NCI-H774 (cell line): ENCODE measurements at places on chromosomes 16 and 17.

DNA sequence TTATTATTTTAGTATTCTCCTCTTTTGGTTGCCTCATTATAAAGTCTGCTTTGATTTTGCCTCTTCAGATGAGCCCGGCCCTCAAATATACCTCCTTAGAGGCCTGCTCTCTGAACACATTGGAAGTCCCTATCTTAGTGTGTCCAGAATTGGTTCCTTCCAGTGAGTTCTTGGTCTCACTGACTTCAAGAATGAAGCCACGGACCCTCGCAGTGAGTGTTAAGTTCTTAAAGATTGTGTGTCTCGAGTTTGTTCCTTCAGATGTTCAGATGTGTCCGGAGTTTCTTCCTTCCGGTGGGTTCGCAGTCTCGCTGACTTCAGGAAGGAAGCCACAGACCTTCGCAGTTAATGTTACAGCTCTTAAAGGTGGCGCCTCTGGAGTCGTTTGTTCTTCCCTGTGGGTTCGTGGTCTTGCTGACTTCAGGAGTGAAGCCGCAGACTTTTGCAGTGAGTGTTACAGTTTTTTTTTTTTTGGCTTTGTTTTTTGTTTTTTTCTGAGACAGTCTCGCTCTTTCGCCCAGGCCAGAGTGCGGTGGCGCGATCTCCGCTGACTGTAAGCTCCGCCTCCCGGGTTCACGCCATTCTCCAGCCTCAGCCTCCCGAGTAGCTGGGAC, 45.8 kb upstream of the NOS2 start:
- no peak for DNase-seq

GRCh38 chr17:67293251-67294203, 48.5 kb upstream of the HELZ start:
- peak; percentile 46 for DNase-seq

DNA sequence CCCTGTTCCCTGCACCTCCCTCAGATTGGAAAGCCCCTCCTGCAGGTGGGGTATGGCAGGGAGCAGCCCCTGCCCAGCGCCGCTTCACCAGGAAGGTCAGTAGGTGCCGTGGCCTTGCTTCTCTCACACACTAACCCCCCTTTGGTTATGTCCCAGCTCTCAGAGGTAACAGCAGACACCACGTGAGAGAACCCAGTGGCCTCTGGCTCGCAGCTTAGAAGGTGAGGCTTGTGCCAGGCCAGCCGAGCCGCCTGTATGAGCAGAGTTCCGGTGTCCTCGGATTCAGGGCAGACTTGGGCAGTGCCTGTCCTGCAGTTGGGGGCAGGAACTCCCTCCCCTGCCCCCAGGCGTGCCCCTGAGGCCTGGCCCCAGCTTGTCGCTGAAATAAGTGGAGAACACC, 47.1 kb downstream of the PRMT7 start:
- no peak for DNase-seq

GRCh38 chr17:14871921-14872320, 393.2 kb downstream of the PMP22 start:
- no peak for DNase-seq

DNA sequence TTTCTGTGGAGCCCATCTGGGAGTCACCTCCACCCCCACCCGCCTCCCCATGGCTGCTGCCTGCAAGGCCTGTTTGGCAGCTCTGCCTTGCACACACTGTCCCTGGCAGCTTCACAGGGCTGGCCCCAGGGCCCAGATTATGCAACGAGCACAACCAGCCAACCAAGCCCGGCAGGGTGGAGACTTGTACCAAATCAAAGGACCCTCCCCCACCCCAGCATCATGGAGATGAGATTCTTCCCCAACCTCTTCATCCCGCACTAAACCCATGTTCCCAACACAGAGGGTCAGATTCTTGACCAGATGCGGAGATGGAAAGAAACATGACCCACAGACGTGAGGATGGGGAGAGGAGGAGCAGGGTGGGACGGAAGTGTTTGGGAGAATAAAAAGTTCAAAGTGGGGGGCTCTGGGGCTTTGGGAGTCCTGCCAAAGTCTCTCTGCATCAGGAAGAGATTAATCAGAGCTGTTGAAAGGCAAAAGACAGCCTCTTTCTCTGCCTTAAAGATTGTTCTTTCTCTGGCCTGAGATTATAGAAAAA, 3.8 kb downstream of the SMARCD2 start:
- no peak for DNase-seq

DNA sequence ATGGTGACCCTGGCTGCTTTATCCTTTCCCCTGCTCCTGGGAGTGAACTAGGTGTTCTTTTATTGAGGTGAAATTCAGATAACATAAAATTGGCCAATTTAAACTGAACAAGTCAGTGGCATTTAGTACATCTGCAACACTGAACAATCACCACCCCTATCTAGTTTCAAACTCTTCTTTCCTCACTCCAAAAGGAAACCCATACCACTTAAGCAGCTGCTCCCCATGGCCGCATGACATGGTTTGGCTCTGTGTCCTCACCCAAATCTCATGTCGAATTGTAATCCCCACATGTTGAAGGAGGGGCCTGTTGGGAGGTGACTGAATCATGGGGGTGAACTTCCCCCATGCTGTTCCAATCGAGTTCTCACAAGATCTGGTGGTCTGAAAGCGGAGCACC, 154.1 kb downstream of the STX8 start:
- DNase-seq, result no peak

GRCh38 chr16:85687651-85688471, 893 bp downstream of the GINS2 start:
- no peak for DNase-seq

GRCh38 chr17:7590743-7591142, 849 bp upstream of the SOX15 start:
- no peak for DNase-seq

GRCh38 chr16:23288726-23289512, 13.2 kb upstream of the SCNN1B start:
- DNase-seq, result no peak

DNA sequence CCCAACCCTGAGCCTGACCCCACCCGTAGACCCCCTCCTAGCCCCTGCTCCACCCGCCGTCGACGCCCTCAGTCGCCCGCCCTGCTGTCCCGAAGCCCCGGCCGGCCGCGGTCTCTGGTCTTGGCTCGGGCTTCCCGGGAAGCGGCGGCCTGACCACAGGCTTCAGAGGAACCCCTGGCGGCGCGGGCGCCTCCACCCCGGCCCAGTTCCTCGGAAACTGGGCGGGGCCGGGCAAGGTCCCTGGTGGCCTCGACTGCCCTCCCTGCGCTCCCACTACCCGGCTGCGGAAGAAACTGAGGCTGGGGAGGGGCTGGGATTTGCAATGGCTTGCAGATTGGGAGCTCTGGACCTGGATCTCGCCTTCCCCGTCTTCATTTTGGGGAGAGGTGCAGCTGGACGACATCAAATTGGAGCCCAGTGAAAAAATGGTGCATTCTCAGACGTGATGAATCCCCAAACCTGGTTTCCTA, 692 bp upstream of the SOCS1 start:
- DNase-seq, result no peak

GRCh38 chr16:75413951-75414350, 19.4 kb downstream of the CFDP1 start:
- DNase-seq, result no peak

DNA sequence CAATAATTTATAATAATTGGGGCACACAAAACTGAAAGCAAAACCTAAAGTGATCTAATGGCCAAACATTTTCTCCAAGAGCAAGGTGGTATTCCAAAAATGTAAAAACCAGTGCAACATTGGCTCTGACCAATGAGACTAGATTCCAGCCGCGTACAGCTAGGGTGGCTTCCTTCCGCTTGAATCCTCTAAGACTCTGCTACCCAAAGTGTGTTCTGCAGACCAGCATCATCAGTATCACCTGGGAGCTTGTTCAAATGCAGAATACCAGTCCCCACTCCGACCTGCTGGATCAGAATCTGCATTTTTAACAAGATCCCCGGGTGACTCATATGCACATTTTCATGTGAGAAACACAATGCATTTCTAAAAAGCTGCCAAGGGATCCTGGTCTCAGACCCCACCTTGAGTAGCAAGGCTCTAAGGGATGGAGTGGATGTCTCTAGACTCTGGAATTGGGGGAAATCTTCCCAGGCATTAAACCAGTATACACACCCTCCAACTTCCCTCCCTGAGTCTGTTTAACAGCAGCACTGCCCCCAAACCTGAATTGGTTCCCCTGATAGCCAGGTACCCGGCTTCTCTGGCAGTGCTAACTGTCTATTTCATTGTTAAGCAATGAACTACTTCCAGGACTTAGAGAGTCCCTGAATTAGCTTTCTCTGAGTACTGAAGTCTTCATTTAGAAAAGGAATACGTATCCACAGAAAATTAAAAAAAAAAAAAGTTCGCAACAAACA, 118.2 kb downstream of the HS3ST2 start:
- DNase-seq, result no peak

DNA sequence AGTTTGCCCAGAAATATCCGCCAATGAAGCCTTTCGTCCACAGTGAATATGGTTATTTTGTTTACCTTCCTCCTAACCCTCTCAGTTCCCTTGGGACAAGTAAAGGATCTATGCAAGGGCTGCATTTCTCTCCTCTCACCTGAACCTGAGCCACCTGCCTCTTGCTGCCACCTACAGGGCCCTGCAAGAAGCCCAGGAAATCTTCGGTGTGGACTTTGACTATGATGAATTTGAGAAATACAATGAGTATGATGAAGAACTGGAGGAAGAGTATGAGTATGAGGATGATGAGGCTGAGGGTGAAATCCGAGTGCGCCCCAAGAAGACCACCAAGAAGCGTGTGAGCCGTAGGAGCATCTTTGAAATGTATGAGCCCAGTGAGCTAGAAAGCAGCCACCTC, 14.0 kb downstream of the SUPT6H start:
- no peak for DNase-seq

- no peak for DNase-seq
These were observed 28.7 kb downstream of the GOSR1 start for GRCh38 chr17:30505868-30506417.

DNA sequence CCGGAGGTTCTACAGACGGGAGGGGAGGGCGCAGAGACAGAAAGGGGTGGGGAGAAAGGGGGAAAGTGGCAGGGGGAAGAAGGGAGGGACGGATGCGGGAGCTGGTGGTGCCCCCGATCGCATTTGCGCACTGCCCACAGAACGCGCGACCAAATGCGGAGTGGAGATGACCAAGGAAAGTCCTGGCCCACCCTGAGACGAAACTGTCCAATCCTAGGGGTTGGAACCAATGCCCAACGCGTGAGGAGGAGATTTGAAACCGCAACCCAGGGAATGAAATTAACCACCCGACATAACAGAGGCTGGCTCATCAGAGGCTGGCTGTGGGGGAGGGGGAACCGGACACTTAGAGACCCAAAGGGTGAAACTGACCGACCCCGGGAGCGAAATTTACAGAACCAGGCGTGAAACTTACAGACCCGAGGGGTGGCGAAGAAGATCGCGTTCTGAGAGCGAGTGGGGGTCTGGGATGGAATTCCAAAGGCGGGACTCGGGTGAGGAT, 1.4 kb downstream of the HES7 start:
- DNase-seq, result no peak

DNA sequence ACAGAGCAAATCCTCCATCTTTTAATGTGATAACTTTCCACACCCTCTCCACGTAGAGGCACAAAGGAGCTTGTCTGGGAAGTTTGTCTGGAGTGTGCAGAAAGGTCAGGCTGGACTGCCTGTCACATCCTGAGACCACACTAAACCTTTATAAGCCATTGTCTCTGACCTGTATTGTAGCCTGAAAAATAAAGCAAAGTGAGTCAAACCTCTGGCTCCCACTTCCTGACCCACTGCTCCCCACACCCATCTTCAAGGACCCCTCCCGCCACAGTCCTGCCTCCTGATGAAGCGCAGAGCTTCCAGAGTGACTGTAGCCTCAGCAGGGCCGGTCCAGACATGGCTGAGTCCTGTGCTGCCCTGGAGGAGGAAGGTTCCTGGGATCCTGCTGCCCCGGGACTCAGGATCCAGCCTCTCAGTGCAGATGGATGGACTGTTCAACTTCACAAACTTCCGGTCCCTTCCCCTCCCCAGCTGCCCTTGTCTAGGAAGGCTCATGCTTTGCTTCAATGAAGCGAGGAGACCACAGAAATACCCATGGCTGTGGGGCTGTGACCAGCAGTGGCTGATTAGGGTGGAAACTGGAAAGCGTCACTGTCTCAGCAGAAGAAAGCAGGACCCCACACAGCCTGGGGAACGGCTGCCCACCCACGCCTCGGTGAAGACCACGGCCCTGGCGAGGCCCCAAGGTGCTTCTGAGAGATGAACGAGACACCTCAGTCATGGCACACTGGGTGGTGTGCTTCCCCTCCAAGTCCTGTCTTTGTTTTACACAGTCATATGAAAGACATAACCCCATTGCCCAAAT, 30.9 kb upstream of the CLEC18B start:
- DNase-seq, result no peak

DNA sequence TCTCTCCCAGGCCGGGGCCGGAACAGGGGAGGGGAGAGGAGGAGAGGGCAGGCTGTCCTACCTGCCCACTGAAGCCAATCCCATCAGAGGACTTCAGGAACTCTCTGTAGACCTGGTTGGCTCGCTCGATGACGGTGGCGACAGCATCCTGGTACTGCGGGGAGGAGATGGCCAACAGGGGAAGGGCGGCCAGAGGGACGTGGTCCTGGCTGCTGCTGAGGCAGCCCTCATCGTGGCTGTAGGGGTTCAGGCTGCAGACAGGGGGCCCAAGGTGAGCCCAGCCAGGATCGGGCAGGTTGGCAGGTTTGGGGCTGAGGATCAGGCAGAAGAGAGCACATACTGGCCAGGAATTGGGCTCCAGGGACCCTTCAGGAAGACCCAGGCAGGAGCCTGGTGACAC, 34.2 kb downstream of the PIMREG start:
- no peak for DNase-seq
